ENCODE measurements at places on chromosomes 5 and 9. TPM values are rescaled to one million over a fixed set of nuclear protein-coding genes. Genes with fewer than 3 reads are reported as not detected.

DNA sequence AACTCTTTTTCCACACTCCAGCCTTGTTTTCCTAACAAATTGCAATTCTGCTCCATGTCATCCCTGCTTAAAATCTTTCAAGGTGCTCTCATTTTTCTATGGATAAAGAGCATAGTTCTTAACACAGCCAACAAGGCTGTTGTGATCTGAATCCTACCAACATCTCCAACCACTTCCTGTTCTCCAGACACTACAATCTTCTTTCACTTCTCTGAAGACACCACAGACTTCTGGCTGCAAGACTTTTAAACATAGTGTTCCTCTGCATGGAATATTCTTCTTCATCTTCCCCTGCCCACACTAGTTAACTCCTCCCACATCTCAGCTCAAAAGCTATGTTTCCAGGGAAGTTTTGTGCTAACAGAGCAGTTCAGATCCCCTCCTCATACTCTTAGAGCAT is 404.8 kb downstream of the MAN2A1 start:
- DNase-seq = no peak

- DNase-seq = no peak
Measured at GRCh38 chr9:4935001-4935672, 49.9 kb upstream of the JAK2 start.

GRCh38 chr5:72920690-72921502 is 34.9 kb upstream of the FCHO2 start:
- no peak for DNase-seq

GRCh38 chr5:174491265-174491664 is 233.1 kb upstream of the MSX2 start:
- no peak for DNase-seq

CFAP90 gene
- total RNA-seq = not detected

GRCh38 chr5:158198636-158199035 is 339.7 kb upstream of the CLINT1 start:
- DNase-seq = no peak

ZNF354C gene
- total RNA-seq = 11.8 TPM

- DNase-seq = no peak
Measured at GRCh38 chr9:76116913-76117312, 226.4 kb downstream of the PCSK5 start.

NR2F1-AS1 gene
- total RNA-seq = 5.4 TPM

Measured in skin of body (tissue), 3 donors.